ENCODE measurements at places on chromosomes 5 and 9.

DNA sequence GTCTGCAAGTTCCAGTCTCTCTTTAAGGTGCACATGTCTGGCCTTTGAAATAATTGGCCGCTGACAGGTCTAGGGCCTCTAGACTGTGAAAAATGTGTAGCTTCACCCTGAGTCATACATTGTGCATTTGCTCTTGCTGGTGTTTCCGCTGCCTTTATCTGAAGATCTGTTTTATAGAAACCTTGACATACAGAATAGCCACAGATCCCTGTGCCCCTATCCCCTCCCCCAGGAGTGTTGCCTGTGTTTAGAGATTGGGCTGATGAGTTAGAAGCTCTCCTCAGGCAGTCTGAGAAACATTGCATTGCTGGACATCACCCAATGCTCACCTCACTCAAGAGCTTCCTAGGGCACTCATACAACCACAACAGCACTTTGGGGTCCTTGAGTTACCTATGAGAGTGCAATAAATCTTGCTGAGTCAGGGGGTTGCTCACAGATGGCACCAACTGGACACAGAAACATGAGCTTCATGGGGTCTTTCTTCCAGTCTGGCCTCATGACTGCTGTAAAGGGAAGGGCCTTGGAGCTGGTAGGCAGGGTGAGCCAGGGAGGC, 3.8 kb upstream of the ZNF782 start:
- no peak overlapping the region for H3K27ac ChIP-seq
- no peak for DNase-seq
- H3K4me3 ChIP-seq, result no peak overlapping the region
- peaks cover 10% of the 10 kb centered on the region for H3K4me1 ChIP-seq
- no peaks in the 10 kb centered on the region for H3K36me3 ChIP-seq

DNA sequence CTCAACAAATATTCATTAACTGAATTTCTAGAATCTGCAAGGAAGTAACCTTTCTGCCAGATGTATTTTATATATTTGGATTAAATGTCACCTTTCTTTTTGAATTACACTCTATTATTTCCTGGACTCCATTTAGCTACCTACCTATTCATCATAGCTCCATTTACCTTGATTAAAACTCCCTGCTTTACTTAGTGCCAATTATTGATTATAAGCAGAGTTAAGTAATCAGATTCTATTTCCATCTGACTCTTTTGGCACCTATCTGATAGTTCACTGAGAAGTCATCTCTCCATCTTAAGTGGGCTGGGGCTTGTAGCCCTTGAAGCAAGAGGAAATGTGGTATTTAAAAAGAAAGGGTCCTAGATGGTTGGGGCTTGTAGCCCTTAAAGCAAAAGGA, 88.6 kb downstream of the TRPM3 start:
- H3K27me3 ChIP-seq, result no peaks in the 10 kb centered on the region
- no peak for DNase-seq
- no peak overlapping the region for H3K27ac ChIP-seq
- H3K36me3 ChIP-seq, result no peaks in the 10 kb centered on the region
- no peaks in the 10 kb centered on the region for H3K4me1 ChIP-seq

GRCh38 chr9:98451576-98451975, 196.1 kb upstream of the TBC1D2 start:
- H3K4me3 ChIP-seq, result no peak overlapping the region
- H3K36me3 ChIP-seq, result no peaks in the 10 kb centered on the region
- no peak for DNase-seq

DNA sequence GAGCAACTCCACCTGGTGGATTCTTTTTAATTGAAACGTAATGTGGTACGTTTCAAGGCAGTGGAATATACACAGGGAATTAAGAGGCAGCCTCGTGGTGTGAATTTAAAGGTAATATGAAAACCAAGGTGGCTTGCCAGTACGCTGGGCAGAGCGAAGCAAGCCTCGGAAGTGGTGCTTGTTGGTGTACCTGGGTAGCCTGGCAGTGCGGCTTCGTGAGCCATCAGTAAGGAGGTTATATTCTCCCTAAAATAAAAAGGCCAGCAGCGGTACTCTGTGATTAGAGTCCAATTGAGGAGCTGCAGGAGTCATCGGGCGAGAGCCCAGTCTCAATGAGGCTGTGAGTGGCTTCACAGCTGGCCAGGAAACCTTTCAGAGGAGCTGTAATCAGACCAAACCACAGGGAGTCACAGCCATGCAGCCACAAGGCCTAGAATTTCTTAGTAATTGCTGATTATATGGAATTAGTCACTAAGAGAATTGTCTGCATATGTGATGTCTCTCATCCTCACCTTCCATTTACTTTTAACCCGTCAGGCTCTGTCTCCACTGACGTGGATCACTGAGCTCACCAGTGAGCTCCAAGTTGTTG, 57.7 kb downstream of the DCP2 start:
- peaks cover 10% of the 10 kb centered on the region for H3K27me3 ChIP-seq
- H3K4me1 ChIP-seq, result peaks cover 3% of the 10 kb centered on the region
- DNase-seq, result no peak
- H3K27ac ChIP-seq, result no peak overlapping the region

DNA sequence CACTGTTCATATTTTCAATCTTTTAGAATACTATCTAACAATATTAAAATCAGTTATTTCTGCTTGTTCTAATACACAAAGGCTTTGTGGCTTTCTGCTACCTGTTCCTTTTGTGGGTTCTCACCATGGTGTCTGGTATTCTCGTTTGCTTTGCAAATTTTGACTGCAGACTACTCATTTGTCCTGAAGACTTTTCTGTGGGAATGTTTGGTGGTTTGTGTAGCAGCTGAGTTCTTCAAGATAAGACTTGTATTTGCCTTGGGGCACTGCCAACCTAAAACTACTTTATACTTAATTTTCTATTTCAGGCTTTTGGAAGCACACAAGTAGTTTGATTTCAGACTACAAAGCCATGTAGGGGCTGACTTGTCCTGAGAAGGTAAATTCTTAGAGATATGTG, 11.1 kb downstream of the IL33 start:
- H3K4me3 ChIP-seq, result no peak overlapping the region
- peaks cover 6% of the 10 kb centered on the region for H3K27me3 ChIP-seq
- H3K36me3 ChIP-seq, result no peaks in the 10 kb centered on the region
- H3K27ac ChIP-seq, result no peak overlapping the region
- no peak for DNase-seq

- H3K4me1 ChIP-seq, result no peaks in the 10 kb centered on the region
- DNase-seq, result no peak
- no peak overlapping the region for H3K4me3 ChIP-seq
- H3K36me3 ChIP-seq, result no peaks in the 10 kb centered on the region
These were observed 210.5 kb upstream of the SEMA6A start for GRCh38 chr5:116785106-116785505.

DNA sequence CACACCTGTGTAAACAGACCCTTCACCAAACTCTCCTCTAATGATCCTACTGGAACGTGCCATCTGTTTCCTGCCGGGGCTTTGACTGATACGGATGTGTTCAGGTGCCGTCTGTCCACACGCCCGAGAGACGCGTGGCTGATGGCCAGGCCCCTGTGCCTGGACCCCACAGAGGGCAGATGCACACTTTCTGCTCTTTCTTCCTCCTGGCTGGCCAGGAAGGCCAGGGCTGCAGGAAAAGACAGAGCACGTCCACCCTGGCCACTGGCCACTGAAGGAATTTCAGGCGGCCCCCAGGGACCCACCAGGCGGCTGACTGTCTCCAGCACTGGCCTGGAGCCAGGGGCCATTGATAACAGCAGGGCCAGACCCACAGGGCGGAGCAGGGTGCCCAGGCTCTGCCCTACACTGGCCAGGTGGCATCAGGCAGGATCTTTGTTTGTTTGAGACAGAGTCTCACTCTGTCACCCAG, 3.6 kb upstream of the ENG start:
- H3K4me1 ChIP-seq, result peaks cover 28% of the 10 kb centered on the region
- no peaks in the 10 kb centered on the region for H3K36me3 ChIP-seq
- no peak overlapping the region for H3K4me3 ChIP-seq
- no peak for DNase-seq
- H3K27ac ChIP-seq, result no peak overlapping the region
- H3K27me3 ChIP-seq, result no peaks in the 10 kb centered on the region

- no peak for DNase-seq
- no peak overlapping the region for H3K4me3 ChIP-seq
- H3K27ac ChIP-seq, result no peak overlapping the region
- H3K36me3 ChIP-seq, result no peaks in the 10 kb centered on the region
These were observed 153.7 kb upstream of the EGFLAM start for GRCh38 chr5:38104497-38105230.

GRCh38 chr5:83562071-83562606, 90.6 kb downstream of the VCAN start:
- H3K27ac ChIP-seq, result no peak overlapping the region
- no peaks in the 10 kb centered on the region for H3K4me1 ChIP-seq
- DNase-seq, result no peak

DNA sequence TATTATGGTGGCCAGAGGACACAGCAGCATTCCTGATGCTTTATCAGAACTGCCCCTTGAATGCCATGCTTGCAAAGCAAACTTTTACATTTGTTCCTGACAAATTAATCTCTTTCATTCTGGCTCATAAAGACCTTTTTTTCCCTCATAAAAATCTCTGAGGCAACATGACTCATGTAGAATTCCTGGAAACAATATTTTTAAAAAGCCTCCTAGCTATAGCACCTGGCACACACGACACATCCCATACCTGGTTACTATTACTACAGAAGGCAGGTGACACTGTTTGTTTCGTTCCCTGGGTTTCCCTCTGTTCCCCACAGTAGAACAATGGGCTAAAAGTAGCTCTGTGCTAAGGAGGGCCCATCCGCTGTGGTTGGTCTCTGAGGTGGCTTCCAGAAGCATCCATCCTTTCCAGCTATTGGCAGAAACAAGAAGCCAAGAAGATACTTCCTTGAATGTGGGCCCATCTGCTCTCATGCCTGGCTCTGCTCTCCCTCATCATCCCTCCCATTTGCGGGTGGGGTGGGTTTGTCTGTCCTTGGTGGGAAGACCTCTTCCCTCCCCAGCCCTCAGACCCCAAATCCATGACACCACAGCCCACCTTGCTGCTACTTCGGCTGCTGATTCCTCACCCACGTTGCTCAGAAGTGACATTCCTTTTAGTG, 59.1 kb downstream of the GALNT12 start:
- no peaks in the 10 kb centered on the region for H3K36me3 ChIP-seq
- no peak overlapping the region for H3K27ac ChIP-seq
- peaks cover 12% of the 10 kb centered on the region for H3K27me3 ChIP-seq
- no peak overlapping the region for H3K4me3 ChIP-seq
- H3K4me1 ChIP-seq, result no peaks in the 10 kb centered on the region
- DNase-seq, result no peak
